Heart right ventricle (tissue), 16 donors: ENCODE measurements at places on chromosomes 12 and 14. TPM values are rescaled to one million over a fixed set of nuclear protein-coding genes. Genes with fewer than 3 reads are reported as not detected.

MUCL1 gene
- total RNA-seq: not detected

ADAM21 gene
- total RNA-seq: 0.10 TPM

DNA sequence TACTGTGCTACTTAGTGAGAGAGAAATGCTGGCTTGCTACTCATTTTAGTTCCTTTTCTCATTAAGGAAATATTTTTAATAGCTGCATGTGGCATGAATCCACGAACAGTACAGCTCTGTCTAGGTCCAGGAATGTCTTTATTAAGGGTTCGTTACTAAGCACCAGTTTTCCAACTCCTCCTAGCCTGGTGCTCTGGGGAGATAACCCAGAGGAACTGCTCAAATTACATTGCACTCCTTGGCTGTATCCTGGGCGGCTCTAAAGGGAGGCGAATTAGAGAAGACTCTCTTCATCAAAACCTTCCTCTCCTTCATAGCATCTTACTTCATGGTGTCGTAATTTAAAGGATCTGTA, 101.3 kb downstream of the PPM1A start:
- DNase-seq: no peak

POLE2 gene
- 0.26 TPM for total RNA-seq

SVOP gene
- total RNA-seq: 2.8 TPM

- DNase-seq: peak; percentile 44
These were observed 64.5 kb upstream of the STK38L start for GRCh38 chr12:27179400-27180214.

PDZRN4 gene
- total RNA-seq: 0.09 TPM

DNA sequence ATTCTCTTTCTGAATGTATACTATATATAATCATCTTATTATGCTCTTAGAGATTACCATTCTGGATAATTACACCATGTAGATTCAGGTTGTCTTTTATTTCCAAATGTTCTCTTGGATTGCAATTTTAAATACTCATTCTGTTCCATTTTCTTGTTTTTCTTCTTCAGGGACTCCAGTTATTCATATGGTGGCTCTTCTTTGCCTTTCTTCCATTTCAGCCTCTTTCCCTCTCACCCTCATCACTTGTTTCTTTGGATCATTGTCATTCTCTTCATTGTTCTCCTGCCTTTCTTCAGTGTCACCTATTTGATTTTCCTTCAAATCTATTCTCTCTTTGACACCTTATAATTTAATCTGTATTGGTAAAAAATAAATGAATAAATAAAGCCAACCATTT, 182.0 kb downstream of the ITPR2 start:
- no peak for DNase-seq

ANG gene
- 1.3 TPM for total RNA-seq

PROX2 gene
- not detected for total RNA-seq

GRCh38 chr12:19128485-19128884, 1.0 kb upstream of the PLEKHA5 start:
- no peak for DNase-seq

GRCh38 chr14:69982220-69982839, 103.1 kb downstream of the SMOC1 start:
- DNase-seq: no peak

DNA sequence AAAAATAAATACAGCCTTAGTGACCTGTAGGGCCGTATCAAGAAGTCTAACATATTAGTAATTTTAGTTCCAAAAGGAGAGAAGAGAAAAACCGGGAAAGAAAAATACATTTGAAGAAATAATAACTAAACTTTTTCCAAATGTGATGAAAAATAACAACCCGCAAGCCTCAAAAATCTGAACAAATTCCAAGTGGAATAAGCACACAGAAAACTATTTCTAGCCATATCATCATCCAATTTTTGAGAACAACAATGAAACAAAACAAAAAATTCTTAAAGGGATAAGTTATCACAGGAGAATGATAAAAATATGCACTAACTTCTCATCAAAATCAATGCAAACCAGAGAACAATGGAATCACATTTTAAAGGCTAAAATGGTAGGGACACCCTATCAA, 198.1 kb upstream of the PLXNC1 start:
- DNase-seq: no peak

TCHP gene
- 12.1 TPM for total RNA-seq

DNA sequence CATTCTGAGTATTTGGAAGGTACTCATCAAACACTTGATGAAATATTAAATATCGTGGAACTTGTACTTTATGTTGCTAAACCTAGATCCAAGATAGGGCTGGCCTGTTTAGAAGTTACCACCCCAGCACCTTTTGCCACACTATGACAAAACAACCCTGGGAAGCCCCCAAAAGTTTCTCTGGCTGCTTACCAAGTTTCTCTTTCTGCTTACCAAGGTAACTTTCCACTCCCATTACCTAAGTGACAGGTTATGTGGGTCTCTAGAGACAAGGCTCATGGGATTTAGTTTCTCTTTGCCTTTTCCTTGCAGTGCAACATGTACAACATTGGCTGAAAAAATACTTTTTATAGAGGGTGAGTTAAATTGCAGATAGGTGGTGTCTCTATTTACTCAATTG, 28.9 kb upstream of the PPM1A start:
- no peak for DNase-seq

DNA sequence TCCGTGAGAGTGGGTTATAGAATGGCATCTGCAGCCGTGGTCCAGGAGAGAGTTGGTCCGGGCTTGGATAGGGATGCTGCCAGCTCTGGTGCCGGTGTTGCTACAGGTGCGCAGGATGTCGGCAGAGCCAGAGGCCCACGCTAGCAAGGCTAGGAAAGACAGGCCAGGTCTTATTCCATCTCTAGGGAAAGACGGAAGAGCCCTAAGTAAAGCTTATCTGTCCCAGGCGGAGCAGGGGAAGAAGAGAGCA, 485 bp upstream of the PSME1 start:
- no peak for DNase-seq

GUCY2C gene
- not detected for total RNA-seq

DNA sequence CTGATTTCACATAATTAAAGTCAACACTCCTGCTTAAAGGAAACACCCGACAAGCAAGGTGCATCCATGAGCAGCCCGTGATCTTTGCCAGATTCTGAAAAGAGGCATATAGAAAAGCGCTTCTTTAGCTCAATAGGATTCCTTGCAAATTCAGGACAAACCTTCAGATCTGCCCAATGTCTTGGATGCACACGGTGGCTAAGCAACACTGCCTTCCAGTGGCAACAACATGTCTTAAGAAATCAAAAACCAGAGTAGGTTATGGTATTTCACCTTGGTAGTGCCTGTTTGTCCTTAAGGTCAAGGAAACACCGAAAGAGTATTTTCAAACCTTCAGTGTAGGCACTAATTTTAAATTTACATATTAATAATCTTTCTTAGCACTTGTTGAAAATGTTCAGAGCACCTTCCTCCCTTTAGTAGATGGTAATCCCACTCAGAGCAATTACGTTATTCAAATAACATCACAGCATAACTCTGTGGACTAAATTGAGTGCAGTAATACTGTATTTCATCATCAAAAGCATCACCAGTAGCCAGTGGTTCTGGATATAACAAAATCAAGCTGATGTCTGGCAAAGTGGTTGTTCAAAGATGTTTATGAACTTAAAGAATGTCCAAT, 58.0 kb upstream of the CDKN3 start:
- no peak for DNase-seq

DNA sequence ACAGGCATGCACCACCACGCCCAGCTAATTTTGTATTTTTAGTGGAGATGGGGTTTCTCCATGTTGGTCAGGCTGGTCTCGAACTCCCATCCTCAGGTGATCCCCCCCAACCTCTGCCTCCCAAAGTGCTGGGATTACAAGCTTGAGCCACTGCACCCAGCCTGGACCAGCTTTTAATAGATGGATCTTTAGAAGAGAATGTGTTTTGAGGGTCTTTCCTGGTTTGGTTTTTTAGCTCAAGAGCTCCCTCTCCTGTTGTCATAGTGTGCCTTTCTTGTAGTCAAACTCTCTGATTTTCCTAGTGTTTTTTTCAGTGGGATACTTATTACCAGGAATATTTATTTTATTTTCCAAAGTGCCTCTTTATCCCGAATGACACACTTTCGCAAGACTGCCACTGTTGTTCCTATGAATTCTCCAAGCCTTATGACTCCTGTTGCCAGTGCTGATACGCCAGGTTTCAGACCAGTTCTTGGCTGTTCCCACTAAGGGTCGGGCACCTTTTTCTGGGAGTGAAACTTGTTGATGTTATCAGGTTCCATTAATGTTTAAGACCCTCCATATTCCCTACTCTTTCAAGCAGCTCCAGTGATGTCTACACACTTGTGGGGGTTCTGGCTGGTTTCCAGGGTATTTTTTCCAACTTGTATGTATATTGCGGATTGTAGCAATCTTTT, 31.5 kb upstream of the LIMA1 start:
- no peak for DNase-seq

DNA sequence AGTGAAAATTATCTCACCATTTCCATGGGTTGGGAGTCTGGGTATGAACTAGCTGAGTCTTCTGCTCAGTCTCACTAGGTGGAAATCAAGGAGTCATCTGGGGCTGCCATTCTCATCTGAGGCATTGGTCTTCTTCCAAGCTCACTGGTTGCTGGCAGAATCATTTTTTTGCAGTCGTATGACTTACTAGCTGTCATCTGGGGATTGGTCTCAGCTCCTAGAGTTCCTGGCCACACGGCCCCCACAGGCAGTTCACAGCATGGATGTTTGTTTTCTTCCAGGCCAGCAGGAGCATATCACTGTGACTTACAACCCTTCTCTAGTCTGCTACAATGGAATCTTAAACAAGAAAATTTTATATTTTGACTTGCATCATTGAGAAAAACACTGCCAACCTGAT, 18.6 kb upstream of the OR10AD1 start:
- DNase-seq: no peak

GALC gene
- 19.4 TPM for total RNA-seq

DNA sequence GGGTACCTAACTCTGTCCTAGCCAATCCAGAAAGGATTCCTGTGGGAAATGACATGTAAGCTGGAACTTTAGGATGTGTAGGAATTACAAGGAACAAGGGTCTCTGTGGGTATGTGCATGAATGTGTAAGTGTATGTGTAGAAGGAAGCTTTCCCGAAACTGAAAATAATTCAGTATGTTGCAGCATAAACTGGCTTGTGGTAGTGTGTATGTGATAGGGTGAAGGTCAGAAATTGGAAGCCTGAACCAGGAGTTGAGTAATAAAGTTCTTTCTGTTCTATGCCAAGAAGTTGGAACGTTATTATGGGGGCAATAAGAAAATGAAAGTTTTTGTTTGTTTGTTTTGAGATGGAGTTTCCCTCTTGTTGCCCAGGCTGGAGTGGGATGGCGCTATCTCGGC, 323.1 kb upstream of the KITLG start:
- no peak for DNase-seq

DNA sequence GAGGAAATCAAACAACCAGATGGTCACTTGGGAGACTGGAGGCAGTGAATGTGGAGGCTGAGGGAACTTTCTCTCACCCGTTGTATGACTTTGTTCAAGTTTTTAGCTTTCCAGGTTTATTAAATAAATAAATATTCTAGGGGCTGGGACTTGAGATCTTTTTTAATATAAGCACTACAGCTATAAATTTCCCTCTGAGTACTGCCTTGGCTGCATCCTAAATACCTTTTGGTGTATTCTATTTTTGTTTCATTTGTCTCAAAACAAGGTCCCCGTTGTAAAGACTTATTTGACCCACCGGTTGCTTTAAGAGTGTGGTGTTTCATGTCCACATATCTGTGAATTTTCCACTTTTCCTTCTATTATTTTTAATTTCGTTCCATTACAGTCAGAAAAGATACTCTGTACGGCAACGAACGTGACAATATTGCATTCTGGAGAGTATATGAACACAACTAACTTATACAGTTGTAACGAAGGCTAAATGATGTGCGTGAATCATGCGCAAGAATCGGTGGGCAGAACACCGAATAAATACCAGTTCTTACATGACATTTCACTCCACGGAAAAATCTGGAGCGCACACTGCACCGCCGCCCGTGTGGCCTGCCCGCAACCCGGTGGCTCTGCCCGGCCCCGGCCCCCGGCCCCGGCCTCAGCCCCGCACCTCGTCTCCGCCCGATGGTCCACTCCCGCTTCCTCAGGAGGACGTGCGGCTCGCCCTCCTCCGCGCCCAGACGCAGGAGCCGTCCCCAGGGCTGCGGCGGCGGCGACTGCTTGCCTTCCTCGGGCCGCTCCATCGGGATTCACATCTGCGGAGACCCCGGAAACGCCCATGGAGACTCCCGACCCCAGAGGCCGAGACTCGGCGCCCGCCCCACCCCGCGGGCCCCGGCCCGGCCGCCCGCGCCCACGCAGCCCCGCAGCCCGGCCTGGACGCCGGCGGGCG, 602 bp downstream of the CHFR start:
- DNase-seq: peak; percentile 13

DNA sequence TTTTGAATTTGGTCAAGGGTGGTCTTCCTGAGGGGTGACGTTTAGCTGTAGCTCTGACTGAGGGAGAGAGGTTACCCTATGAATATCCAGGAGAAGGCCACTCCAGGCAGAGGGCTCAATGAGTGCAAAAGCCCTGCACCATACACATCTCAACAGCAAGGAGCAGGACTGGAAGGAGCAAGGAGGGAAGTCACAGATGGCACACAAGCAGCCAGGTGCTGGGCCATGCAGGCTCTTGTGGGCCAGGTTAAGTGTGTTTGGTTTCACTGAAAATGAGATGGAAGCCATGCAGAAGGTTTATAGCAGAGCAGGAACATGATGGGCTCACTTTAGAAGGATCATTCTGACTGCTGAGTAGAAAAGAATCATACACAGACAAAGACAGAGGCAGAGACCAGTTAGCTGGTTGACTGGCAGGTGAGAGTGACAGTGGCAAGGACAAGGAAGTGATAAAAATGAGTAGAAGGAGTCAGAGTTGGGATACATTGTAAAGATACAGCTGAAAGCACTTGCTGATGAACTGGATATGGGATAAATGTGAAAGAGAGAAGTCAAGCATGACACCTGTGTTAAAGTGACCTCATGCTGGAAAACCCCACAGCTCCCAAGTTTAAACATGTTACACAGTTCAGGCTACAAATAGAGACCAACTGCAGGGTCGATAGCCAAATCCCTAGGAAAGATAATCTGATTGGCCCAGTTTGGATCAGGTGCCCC, 81.2 kb downstream of the PRKD1 start:
- DNase-seq: no peak

DNA sequence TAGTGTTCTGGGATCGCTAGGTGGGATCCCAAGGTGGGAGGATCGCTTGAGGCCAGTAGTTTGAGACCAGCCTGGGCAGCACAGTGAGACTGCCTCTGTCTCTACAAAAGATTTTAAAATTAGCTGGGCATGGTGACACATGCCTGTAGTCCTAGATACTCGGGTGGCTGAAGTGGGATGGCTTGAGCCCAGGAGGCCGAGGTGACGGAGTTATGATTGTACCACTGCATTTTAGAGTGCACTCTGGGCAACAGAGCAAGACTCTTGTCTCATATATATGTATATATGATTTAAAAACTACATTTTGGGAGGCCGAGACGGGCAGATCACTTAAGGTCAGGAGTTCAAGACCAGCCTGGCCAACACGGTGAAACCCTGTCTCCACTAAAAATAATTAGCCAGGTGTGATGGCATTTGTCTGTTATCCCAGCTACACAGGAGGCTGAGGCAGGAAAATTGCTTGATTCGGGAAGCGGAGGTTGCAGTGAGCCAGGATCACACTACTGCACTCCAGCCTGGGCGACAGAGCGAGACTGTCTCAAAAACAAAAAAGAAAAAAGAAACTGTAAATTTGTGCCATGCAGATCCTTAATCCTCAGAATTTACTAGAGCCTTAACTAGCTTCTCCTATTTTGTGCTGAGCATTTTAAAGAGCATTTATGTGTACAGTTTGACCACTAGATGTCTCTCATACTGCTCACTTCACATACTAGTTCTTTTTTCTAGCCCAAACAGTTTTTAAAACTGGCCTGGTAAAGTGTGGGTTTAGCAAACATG, 114.8 kb downstream of the MON2 start:
- peak; percentile 4 for DNase-seq

OVCH1 gene
- not detected for total RNA-seq

GRCh38 chr12:27284751-27285150, 40.7 kb downstream of the STK38L start:
- no peak for DNase-seq
